Islet precursor cell (in vitro differentiated cells): ENCODE measurements at places on chromosomes 2 and 18.

DNA sequence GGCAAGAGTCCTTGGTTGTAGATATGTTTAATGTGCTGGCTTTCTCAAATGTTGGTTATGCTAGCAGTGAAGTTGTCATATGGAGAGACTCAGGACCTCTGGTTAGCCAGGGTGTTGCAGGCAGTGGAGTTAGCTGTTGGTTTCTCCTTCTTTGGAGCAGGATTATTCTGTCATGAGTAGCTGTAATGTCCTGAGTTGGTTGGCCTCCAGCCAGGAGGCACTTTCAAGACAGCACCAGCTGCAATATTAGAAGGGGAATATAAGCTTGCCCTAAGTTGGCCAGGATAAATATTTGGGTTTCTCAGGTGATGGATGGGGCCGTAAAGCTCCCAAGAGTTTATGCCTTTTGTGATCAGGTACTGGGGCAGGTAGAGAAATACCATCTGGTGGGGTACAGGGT, 65.5 kb downstream of the MSTN start:
- DNase-seq = no peak

- no peak for DNase-seq
These were observed 393.9 kb downstream of the BCL11A start for GRCh38 chr2:60159519-60159918.

DNA sequence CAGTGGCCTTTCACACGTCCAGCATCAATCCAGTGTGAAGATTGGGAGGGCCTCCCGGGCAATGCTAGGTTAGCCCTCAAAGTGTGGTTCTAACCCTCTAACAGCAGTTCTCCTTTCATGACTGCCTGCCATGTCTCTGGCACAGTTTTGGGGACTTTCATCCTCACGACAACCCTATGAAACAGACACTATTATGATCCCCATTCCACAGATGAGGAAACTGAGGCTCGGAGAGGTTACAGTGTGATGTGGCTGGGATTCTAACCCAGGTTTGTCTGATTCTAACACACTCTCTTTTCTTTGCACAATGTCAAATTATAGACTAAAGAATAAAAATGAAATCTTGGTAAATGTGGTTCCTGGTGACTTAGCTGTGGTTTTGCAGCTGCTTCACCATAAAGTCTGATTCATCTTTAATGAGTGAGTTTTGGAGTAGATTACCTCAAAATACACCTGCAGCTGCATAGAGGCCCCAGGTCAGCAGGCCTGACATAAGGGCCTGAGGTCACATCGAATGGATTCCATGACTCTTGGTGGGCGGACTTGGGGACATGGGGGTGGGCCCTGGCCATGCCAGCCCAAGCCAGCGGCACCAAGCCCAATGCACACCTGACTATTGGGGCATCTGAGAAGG, 214.4 kb downstream of the GLI2 start:
- no peak for DNase-seq

- no peak for DNase-seq
These were observed 22.8 kb upstream of the ME2 start for GRCh38 chr18:50855976-50856757.

GRCh38 chr2:241410739-241411176, 54.7 kb downstream of the FARP2 start:
- DNase-seq = no peak

DNA sequence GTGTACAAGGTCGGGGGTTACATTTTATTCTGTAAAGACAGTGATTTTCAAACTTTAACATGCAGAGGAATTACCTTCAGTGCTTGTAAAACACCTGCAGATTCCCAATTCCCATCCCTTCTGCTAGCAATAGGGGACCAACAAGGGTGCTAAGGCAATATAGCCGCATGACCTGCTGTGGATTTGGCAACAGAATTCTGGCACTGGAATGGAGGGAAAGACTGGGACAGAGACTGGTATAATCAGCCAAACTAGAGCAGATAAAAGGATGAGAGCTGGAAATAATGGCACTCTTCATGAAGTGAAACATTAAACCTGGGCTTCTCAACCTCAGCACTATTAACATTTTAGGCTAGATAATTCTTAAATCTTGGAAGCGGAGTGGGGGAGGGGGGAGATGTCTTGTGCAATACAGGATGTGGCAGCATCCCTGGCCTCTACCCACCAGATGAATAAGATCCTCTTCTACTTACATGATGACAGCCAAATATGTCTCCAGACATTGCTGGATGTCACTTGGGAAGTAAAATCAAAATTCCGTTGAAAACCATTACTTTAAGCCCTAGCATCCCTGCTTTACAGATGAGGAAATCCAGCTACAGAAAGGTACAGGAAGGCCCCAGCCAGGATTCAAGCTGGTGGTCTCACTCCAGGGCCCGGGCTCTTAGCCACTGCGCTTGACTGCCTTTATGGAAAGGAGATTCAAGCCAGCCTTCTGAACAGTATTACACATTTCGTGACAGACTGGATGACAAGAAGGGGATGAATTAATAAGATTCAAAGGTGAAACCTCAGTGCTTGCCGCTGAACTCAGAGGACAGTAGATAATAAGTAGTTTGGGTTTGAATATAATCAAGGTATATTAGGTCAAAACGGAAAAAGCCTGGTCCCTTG, 1.7 kb downstream of the EVA1A start:
- DNase-seq = no peak

DNA sequence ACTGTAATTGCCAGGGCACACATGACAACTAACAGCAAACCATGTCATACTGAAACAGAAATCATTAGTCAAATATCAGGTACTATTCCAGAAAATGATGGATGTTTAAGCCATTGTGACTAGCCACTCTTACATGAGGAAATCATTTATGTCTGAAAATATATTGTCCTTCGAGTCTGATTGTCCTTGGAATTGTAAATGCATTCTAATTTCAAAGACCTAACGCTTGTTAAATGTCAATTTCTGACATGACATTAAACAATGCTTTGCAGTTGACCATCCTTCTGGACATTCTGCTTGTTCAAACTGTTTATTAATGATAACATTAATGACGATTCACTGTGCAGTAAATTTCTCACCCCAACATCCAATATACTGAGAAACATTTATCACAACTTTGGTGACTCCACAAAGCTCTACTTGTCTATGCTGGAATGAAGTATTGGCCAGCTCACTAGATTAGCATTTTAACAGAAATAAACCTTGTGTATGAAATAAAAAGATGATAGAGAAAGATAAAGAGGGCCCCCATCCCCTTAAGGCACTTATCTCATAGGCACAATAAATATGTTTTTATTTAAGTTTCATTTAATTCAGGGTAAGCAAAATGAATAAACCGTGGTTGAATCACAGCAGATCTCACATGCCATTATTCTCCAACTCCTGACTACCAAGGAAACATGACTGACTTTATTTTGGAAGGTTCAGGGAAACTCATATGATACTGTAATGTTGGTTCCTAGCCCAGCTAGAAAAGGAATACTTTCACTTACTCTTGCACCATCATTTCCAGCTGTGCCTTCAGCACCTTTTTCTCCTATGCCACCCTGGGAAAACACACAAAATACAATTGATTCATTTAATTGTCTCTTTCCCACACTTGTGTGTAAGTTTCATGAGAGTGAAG, 82.3 kb downstream of the COL3A1 start:
- no peak for DNase-seq

DNA sequence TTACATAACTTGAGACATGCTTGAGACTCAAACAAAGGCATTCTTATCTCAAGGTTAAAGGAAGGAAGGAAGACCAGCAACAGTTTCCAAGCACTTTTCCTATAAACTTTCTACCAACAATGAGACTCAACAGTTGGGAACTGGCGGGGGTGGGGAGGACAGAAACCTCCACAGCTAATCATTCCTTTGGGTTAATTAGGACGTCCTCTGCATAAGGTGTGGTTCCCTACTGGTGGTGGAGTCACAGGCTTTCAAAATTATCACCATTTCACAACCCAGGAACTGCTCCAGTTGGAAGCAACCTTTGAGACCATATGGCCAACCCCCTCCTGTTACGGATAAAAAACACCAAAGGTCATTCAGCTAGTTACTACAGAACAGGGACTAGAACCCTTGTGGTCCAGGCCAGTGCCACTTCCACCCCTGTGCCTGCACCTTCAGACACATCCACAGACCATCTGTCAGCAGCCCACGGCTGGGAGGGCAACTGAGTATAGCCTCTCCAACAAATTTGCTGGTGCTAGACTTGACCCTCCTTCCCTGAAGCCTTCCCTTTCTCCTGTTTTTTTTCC, 30.1 kb upstream of the ATL2 start:
- no peak for DNase-seq

- peak; percentile 35 for DNase-seq
These were observed 52.5 kb downstream of the IL1RL2 start for GRCh38 chr2:102239344-102239743.

- no peak for DNase-seq
These were observed 7.7 kb downstream of the LPIN1 start for GRCh38 chr2:11753886-11754699.

GRCh38 chr2:188381614-188382013, 89.9 kb downstream of the GULP1 start:
- no peak for DNase-seq

DNA sequence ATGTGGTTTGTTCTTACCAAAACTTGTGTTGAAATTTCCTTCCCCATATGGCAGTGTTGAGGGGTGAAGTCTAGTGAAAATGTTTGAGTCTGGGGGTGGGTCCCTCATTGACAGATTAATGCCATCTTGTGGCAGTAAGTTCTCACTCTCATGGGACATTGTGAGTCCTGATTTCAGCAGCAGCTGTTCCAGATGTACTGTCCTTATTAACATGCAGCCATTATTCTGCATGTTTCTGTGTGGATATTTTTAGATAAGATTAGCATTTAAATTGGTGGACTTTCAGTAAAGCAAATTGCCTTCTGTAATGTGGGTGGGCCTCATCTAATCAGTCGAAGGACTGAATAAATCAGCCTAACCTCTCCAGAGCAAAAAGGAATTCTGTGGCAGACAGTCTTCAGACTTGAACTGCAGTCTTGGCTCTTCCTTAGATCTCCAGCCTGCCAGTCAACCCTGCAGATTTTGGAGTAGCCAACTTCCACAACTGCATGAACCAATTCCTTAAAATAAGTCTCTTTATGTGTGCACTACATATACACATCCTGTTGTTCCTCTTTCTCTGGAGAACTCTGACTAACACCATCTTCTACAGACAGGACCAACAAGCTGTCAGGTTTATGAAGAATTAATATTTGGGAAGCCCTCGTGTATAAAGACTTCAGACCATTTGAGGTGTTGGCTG, 138.7 kb upstream of the ZNF516 start:
- DNase-seq = no peak

- no peak for DNase-seq
These were observed 69.9 kb downstream of the GLI2 start for GRCh38 chr2:120805602-120806001.

DNA sequence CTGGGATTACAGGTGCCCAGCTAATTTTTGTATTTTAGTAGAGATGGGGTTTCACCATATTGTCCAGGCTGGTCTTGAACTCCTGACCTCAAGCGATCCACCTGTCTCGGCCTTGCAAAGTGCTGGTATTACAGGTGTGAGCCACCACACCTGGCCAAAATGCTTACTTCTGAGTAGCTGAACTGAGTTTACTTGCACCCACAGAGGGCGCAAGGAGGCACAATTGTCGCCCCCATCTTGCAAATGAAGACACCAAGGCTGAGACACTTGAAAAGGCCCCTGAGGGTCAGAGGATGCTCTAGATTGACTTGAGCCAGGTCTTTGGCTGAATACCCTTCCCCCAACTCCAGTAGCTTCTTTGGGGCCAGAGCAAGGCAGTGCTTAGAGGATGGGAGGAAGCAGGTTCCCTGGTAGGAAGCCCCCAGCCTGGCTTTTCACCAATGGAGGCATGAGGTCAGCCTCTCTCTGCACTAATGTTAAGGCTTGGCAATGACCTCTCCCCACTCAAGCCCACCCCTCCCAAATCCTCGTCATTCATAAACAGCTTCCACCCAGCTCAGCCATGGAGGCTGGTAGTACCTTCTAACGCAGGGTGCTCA, 14.5 kb upstream of the KIF1A start:
- peak; percentile 37 for DNase-seq

- DNase-seq = no peak
These were observed 22.9 kb upstream of the SSB start for GRCh38 chr2:169775765-169776164.

GRCh38 chr2:217703999-217704398, 298.8 kb downstream of the TNS1 start:
- peak; percentile 31 for DNase-seq

DNA sequence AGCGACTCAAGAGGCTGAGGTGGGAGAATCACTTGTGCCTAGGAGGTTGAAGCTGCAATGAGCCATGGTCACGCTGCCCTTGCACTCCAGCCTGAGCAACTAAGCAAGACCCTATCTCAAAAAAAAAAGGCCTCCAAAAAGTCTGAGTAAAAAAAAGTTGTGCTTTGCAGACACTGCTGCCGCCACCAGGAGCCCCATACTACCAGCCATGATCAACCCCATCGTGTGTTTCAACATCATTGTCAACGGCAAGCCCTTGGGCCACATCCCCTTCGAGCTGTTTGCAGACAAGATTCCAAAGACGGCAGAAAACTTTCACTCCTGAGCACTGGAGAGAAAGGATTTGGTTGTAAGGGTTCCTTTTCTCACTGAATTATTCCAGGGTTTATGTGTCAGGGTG, 137.1 kb downstream of the INO80D start:
- DNase-seq = no peak

- DNase-seq = no peak
These were observed 144.7 kb upstream of the CTNNA2 start for GRCh38 chr2:79368116-79368630.

DNA sequence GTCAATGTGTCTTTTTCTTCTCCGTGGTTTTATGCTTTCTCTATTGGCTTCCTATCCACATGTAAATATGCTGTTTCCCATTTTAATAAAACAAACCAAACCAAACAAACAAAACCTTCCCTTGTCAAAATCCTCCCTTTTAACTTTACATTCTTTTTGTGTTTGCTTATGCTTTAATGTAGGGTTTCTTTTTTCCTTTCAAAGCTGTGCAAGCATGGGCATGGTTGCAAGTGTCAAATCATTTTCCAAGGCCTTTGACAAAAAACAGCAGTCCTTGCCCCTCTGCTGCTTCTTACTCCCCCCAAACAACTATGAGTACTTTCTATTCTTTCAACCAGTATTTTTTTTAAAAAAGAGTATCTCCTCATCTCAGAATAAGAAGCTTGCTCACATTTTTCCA, 66.0 kb upstream of the ACYP2 start:
- no peak for DNase-seq

- no peak for DNase-seq
These were observed 241.2 kb downstream of the CYP26B1 start for GRCh38 chr2:71906357-71906973.
